Stimulated activated CD4-positive, alpha-beta T cell treated with anti-CD3 and anti-CD28 coated beads, Interleukin-1b, Interleukin-23, amount 100 ng/mL, for 1 hour (primary cell): ENCODE measurements at places on chromosomes 4 and X.

- no peak for DNase-seq
These were observed 149.7 kb upstream of the ANKRD50 start for GRCh38 chr4:124862261-124862660.

GRCh38 chr4:25427871-25428270, 50.8 kb downstream of the ANAPC4 start:
- DNase-seq: no peak

- DNase-seq: no peak
These were observed 363.0 kb downstream of the FAT4 start for GRCh38 chr4:125677665-125678307.

GRCh38 chr4:107625391-107625902, 94.6 kb downstream of the PAPSS1 start:
- no peak for DNase-seq

GRCh38 chr4:7156328-7156727, 36.0 kb upstream of the SORCS2 start:
- DNase-seq: no peak

- DNase-seq: no peak
These were observed 109.4 kb upstream of the FAM9C start for GRCh38 chrX:13153796-13154195.

GRCh38 chr4:101348367-101348827, 1.1 kb upstream of the PPP3CA start:
- DNase-seq: no peak

GRCh38 chrX:119145241-119145653, 17.6 kb upstream of the KIAA1210 start:
- no peak for DNase-seq

- DNase-seq: no peak
These were observed 193.9 kb downstream of the ANK2 start for GRCh38 chr4:113243312-113243711.

- DNase-seq: no peak
These were observed 12.1 kb upstream of the RUFY3 start for GRCh38 chr4:70709611-70710205.

- no peak for DNase-seq
These were observed 8.5 kb downstream of the OGT start for GRCh38 chrX:71541210-71542022.

DNA sequence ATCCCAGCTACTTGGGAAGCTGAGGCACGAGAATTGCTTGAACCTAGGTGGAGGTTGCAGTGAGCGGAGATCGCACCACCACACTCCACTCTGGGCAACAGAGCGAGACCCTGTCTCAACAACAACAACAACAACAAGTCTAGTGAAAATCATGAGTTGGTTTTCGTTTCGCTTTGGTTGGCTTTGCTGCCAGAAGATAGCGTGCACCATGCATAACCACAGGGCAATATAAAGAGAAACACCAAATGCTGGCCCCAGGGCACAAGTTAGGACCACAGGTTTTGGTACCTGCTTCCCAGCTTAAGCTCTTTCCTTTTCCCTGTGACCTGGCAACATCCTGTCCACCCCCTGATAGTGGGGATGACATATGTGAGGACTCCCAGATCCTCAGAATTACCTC, 21.5 kb upstream of the HMGB3 start:
- no peak for DNase-seq

- DNase-seq: no peak
These were observed 307.0 kb downstream of the FSTL5 start for GRCh38 chr4:161856711-161857326.

GRCh38 chrX:1521459-1521956, 15.5 kb downstream of the P2RY8 start:
- DNase-seq: no peak

DNA sequence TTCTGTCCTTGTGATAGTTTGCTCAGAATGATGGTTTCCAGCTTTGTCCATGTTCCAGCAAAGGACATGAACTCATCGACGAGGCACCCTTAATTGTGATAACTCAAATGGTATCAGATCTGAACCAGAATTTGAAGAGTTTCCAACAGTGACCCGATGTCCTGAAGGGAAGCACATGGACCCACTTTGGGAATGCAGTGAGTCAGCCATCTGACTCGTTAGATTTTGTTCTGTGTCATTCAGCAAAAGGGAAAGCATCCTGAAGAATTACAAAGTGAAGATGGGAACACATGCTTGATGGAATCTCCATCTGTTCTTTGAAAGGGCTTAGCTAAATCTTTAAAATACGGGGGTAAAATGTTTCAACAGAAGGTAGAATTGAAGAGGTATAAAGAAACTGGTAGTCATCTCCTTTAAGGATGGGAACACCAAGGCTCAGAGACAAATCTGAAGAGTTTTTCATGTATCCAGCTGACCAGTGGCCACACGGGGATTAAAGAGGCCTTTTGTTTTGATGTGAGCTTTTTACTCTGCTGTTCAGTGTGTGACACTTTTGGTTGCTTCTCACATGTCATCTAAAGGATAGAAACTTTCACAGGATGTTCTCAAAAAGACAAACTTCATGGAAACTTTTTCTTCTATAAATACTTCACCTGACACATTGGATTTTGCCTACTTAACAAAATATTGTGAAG, 393.8 kb downstream of the INPP4B start:
- no peak for DNase-seq

- no peak for DNase-seq
These were observed 32.9 kb upstream of the DCX start for GRCh38 chrX:111444881-111445280.

DNA sequence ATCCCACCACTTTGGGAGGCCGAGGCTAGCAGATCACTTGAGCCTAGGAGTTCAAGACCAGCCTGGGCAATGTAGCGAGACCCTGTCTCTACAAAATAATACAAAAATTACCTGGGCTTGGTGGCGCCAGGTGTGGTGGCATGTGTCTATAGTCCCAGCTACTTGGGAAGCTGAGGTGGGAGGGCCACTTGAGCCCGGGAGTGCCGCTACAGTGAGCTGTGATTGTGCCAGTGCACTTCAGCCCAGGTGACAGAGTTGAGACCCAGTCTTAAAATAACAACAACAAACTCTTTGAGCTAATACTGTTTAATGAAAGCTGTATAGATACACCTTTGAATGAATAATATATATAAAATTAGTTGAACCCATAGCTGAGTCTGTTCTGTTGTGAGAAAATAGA, 9.7 kb downstream of the BCORL1 start:
- no peak for DNase-seq

- DNase-seq: no peak
These were observed 331.3 kb upstream of the SFRP2 start for GRCh38 chr4:154120006-154120676.

DNA sequence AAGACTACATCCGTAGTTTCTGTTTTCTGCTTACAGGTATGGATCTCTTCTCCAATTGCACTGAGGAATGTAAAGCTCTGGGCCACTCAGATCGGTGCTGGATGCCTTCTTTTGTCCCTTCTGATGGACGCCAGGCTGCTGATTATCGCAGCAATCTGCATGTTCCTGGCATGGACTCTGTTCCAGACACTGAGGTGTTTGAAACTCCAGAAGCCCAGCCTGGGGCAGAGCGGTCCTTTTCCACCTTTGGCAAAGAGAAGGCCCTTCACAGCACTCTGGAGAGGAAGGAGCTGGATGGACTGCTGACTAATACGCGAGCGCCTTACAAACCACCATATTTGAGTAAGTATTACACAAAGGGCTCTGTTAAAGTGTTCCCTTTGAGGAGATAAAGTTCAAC, 13.8 kb downstream of the PCDH10 start:
- no peak for DNase-seq

GRCh38 chrX:111270339-111270738, at the start of gene CAPN6:
Gene CAPN6 (minus strand): TSS chrX:111270483. CDS start chrX:111263936, 6,547 bp downstream.
- DNase-seq: no peak
